MM.1S (cell line): ENCODE measurements at places on chromosomes 3 and 15.

- DNase-seq, result no peak
Observed at GRCh38 chr15:35061161-35061824, 23.8 kb downstream of the NANOGP8 start.

- DNase-seq, result no peak
Observed at GRCh38 chr15:85497172-85497569, 116.8 kb downstream of the AKAP13 start.

GRCh38 chr15:32674681-32675080, 33.2 kb downstream of the SCG5 start:
- no peak for DNase-seq

DNA sequence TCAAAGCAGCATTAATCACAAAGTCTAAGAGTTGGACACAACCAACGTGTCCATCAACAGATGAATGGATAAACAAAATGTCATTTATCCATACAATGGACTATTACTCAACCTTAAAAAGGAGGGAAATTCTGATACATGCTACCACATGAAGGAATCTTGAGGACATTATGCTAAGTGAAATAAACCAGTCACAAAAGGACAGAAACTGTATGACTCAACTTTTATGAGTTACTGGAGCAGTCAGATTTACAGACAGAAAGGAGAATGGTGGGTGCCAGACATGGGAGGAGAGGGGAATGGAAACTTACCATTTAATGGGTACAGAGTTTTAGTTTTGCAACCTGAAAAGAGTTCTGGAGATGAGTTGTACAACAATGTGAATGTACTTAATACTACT, 43.0 kb upstream of the SEC13 start:
- no peak for DNase-seq

DNA sequence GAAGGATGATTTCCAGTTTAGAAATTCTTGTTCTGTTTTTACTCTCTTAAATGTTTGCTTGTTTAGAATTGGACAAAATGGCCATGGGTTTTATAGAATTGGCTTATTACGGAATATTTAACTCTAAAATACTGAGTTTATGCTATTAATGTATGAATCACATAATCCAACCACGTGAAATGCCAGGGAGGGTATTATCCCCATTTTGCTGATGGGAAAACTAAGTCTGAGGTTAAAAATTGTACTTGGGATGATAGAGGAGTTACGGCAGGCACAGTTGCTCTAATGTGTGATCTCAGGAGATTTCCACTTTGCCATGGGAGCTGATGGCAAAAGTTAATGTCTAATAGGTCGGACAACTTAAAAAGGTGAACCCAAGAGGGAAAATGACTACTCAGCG, 194.4 kb downstream of the ITPR1 start:
- no peak for DNase-seq

- DNase-seq, result no peak
Observed at GRCh38 chr15:95957861-95958260, 372.6 kb upstream of the NR2F2 start.

- DNase-seq, result no peak
Observed at GRCh38 chr3:2711081-2711480, 399.1 kb downstream of the IL5RA start.

DNA sequence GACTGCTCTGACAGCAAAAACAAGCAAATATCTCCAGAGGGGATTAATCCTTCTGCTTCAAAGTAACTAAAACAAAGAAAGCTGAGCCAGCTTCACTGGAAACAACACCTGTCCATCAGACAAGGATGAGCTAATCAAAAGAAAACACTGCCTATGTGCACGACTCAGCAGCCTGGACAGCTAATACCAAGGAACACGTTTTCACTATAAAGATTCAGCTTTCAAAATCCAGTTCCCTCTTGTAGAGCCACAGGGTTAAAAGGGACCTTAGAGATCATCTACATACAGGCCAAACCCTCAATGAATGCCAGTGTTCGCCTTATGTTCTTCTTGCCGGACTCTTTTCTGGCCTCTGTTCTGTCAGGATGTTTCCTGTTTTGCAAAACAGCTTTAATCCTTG, 6.9 kb downstream of the TUSC7 start:
- no peak for DNase-seq

DNA sequence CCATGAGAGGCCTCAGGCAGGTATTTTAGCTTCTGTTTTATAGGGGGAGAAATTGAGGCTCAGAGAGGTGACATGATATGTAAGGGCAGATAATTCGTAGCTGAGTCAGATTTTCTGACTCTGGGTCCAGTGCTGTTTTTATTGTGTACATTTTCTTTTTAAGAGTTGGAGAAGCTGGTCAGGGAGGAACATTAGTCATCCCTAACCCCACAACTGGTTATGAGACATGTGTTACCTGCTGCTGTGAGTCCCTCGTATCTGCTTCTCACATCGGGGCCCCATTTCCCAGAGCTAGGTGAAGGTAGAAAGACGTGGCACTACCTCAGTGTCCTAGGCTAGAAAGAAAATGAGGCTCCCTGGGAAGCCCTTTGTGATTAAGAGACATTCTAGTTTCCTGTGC, 28.6 kb downstream of the GALNT15 start:
- no peak for DNase-seq

GRCh38 chr3:71478568-71478967, 105.0 kb downstream of the FOXP1 start:
- DNase-seq, result no peak

- DNase-seq, result no peak
Observed at GRCh38 chr15:76239786-76240185, 71.5 kb downstream of the ETFA start.

DNA sequence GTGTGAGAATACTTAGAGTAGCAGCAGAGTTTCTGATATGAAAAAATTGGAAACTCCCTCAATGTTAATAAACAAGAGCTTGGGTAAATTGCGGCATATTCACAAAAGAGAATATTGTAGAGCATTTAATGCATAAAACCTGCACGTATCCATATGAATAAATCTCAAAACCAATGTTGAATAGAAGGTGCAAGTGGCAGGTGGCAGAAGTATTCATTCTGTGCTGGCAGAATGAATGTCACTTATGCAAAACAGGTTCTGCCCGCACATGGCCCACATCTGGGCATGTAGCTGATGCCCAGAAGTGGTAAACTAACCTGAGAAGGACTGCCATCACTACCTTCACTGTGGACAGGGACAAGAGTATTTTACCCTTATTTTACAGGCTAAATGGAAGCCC, 14.1 kb upstream of the PRSS50 start:
- DNase-seq, result no peak

- DNase-seq, result peak; percentile 52
Observed at GRCh38 chr3:83523470-83524073, 1435.2 kb upstream of the CADM2 start.

GRCh38 chr3:170598091-170598502, 12.2 kb upstream of the SLC7A14 start:
- DNase-seq, result no peak

DNA sequence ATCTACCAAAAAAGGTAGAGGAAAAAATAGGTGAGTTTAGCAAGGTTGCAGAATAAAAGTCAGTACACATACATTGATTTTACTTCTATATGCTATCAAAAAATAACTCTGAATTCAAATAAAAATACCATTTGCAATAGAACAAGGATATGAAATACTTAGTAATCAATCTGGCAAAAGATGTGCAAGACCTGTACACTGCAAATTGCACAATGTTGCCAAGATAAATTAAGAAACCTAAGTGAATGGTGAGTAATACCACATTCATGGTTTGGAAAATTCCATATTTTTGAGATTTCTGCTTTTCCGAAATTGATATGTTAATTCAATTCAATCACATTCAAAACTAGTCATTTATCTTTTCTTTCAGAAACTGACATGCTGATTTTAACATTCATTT, 464.8 kb downstream of the EPHA3 start:
- no peak for DNase-seq

DNA sequence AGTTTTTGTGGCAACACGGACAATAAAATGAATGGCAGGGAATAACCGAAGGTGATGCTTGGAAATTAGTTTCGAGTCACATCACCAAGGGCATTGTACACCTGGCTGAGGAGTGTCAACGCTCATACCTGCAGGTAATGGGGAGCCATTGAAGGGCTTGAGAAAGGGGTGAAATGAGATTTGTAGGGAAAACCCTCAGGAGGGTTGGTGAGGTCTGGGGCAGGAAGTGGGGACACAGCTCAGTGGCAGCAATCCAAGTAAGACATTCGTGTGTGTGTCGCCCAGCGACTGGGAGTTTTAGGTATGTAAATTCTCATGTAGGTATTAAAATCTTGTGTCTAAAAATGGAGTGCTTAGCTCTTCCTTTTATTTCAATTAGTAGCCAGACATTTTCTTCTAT, 14.3 kb downstream of the PARP14 start:
- no peak for DNase-seq

- no peak for DNase-seq
Observed at GRCh38 chr3:16297997-16298885, 33.2 kb downstream of the OXNAD1 start.

DNA sequence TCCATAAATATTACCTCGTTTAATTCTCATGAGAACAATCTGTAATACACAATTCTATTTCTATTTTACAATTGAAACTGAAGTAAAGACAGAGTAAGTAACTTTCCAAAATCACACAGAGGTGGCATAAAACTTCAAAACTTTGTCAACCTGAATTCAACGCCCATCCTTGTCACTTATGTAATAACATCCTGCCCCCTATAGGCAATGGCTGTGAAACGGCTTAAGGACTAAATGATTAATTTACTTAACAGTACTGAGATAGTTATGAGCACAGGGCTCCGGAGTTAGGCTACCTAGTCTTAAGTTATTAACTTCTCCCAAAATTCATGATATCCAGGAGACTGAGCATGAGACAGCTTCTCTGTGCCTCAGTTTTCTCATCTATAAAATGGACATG, 293.1 kb upstream of the CHRM5 start:
- DNase-seq, result peak; percentile 51

DNA sequence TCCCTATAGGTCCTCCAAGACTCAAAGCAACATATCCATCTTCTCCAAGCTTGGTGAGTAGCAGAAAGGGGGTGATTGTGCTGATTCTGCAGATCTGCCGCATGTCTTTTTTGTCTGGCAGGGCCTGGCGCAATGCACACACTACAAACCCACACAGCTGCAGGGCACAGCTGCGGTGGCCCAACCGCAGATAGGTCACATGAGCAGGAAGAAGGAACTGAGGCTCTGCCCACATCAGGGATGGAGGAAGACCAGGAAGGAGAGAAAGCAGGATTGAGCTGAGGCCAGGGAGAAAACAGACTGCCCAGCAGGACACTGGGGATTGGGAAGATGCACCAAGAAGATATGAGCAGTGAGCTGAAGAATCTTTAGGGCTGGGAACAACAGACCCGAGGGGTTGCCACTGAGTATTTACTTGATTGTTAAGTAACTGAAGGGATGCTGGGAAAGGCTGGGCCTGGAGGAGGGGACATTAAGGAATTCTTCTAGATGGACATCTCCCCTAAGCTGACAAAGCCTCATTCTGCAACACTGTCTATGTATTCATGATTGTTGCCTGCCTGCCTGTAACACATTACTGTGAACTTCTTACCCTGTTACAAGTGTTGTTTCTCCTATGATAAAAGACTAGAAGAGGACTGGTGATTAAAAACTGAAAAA, 126.7 kb downstream of the MYLK start:
- DNase-seq, result peak; percentile 90

GRCh38 chr3:12193485-12194165, 34.9 kb upstream of the TIMP4 start:
- DNase-seq, result peak; percentile 33

DNA sequence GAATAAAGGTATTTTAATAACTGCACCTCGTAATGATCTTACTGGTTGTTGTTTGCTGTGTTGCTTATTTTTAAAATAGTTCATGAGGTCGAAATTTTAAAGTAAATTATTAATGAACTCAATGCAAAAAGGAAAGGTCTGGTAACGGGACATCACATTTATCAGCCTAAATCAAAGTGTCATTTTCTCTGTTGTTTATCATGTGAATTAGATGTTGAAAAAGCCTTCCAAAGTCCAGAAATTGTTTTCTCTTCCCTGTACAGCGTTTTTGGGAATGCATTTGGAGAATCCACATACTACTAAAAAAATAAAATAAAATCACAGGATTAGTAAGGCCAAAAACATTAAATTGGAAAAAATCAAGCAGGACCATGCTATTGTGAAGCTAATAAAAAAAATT, 339.2 kb upstream of the NECTIN3 start:
- no peak for DNase-seq

GRCh38 chr15:40826423-40827075, 2.0 kb downstream of the PPP1R14D start:
- no peak for DNase-seq

DNA sequence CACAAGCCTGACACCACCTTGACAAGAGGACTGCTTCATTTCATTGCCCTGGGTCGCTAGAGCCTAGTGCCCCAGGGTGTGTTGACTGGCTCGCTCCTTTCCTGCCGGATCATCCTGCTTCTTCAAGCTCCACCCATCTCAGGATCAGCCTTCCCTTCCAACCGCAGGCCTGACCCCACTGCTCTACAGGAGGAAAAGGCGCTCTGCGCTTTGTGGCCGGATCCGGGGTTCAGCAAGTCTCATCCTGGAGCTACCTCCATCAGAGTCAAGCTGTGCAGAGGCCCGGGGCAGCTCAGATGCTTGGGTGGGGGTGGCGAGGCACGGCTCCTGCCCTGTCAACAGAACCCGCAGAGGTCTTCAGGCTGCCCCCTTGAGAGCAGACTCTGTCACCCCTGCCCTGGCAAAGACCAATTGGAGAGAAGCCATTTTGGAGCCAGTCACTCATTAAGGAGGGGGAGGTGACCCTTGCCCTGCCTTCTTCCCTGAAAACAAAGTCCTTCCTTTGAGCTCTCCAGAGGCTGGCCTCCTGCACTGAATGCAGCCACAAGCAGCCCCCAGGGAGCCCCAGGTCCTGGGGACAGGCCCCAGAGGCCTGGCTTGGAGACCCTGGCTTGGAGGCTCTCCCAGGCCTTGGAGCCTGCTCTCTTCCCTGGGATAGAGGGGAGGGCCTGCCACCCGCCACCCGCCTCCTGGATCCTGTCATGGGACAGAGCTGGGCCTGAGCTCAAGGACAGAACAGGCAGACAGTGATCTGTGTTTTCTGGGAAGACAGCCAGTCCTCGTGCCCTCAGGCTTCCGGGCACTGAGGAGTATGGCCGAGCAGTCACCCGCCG, 80.3 kb downstream of the CPN2 start:
- no peak for DNase-seq

DNA sequence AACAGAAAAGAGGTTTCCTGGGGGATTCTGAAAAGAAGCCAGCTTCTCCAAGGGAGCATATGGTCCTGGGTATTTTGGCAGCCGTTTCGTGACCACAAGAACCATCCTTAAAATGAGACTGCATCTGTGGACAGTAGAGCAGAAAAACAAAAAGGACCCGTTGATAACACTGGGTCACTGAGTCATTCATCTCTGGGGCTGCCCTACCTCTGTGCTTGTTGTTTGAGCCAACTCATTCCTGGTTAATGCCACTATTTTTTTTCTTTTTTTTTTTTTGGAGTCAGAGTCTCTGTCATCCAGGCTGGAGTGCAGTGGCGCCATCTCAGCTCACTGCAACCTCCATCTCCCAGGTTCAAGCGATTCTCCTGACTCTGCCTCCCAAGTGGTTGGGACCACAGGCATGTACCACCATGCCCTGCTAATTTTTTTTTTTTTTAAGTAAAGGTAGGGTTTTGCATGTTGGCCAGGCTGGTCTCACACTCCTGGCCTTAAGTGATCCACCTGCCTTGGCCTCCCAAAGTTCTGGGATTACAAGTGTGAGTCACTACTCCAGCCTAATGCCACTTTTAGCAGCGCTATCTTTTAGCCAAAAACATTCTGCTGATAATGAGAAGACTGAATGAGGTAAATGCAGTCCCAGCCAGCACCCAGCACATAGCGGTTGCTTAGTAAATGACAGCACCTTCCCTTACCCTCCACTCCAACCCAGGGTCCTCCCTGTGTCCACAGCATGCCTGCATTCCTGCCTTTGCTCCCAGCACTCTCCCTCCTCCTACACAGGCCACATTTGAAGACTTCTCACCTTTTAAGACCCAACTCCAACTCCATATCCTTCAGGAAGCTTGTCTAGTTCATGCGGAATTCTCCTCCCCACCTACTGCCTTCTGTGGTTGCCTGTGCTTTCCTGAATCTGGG, 9.1 kb upstream of the ISL2 start:
- no peak for DNase-seq
